ENCODE measurements at places on chromosomes 4 and X.

DNA sequence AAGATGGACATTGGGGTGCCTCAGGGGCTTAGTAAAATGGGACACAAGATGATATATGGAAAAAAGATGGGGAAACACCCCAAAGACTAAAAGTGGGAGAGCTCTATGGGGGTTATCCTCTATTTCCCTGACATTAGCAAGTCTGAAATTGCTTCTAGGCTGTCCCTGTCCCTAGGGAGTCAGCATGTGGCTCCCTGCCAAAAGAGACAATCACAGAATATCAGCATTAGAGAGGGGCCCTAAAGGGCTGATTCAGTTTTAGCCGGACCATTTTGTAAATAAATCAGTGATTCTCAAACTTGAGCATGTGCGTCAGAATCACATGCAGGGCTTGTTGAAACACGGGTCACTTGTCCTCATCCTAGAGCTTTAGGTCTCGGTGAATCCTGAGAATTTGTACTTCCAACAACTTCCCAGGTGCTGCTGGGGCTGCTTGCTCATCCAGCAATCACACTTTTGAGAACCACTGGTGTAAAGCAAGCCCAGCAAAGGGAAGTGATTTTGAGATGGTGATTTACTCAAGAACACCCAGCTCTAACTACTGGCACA lies 165.3 kb upstream of the DGKK start:
- peak; percentile 1 for DNase-seq

- peak; percentile 58 for DNase-seq
Observed at GRCh38 chrX:136086521-136086920, 60.8 kb upstream of the FHL1 start.

DNA sequence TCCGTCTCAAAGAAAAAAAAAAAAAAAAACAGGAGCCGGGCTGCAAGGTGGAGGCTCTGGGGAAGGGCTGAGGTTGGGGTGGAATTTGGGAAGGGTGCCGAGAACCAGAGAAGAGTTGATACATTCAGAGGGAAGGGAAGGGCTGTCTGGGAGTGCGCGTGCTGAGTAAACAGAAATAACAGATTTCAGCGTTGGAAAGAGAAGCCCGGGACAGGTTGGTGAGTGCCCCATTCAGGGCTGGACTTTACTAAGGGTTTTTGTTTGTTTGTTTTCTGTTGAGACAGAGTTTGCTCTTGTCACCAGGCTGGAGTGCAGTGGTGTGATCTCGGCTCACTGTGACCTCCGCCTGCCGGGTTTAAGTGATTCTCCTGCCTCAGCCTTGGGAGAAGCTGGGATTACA lies 1.7 kb upstream of the IL3RA start:
- no peak for DNase-seq

DNA sequence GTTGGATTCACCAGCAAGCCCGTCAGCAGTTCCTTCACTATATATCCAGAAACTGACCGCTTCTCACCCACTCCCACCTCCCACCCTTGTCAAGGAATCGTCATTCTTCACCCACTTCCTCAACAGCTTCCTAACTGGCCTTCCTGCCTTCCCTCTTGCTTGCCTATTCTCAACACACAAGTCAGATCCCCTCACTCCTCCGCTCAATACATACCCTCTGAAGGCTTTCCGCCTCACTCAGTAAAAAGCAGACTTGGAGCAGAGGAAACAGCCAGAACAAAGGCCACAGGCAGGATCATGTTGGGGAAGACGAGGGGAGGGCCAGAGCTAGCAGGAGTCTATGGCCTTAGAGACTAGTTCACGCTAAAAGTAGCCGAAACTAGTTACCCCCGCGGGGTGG lies 23.7 kb downstream of the RWDD4 start:
- no peak for DNase-seq

DNA sequence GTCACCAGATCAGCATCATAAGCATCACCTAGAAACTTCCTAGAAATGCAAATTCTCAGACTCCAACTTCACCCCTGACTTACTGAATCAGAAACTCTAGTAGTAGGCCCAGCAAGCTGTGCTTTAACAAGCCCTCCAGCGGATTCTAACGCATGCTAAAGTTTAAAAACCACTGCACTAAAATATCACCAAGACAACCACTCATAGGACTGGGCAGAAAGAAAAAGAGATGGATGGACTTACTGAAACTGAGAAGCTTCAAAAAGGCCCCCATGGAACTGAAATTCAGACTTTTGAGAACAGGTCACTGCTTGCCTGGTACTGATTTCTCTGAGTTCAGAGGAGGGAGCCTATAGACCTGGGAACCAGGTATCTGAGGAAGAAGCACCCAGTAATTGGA lies 40.1 kb downstream of the FAM241A start:
- DNase-seq = no peak

- DNase-seq = peak; percentile 84
Observed at GRCh38 chr4:147060151-147060931, 114.7 kb upstream of the TTC29 start.

GRCh38 chr4:122845760-122846159 lies 19.1 kb downstream of the FGF2 start:
- no peak for DNase-seq

DNA sequence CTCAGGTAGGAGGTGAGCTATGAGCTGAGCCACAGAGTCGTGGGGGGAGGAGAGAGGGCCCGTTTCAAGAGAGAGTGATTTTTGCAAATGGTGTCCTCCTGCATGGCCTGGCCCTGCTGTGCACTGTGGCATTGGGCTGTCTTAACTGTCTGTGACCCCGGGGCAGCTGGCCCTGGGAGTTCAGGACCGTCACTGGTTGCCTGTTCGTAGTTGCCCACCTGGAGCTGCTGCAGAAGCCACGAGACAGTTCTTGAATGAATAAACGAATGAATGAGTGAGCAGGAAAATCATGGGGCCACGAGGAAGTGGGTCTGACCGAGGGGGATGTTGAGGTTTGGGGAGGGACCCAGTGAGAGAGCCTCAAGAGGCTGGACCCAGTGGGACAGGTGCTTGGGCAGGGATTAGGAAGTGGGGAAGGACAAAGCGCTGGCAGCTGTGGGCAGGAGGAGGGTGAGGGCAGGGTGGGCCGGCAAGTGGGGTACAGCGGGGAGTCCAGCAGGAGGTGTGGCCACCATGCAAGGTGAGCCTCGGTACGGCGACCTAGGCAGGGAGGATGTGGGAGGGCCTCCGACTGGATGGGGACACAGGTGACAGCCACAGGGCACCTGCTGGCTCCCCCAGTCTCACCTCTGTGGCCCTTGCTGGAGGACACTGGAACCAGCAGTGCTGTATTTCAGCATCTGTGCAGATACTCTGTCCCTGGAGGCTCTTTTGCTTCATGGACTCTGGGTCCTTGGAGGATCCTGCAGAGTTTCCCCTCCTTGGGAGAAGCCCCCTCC lies 10.2 kb downstream of the RGS12 start:
- no peak for DNase-seq

- DNase-seq = no peak
Observed at GRCh38 chr4:150525321-150525868, 56.6 kb upstream of the MAB21L2 start.

DNA sequence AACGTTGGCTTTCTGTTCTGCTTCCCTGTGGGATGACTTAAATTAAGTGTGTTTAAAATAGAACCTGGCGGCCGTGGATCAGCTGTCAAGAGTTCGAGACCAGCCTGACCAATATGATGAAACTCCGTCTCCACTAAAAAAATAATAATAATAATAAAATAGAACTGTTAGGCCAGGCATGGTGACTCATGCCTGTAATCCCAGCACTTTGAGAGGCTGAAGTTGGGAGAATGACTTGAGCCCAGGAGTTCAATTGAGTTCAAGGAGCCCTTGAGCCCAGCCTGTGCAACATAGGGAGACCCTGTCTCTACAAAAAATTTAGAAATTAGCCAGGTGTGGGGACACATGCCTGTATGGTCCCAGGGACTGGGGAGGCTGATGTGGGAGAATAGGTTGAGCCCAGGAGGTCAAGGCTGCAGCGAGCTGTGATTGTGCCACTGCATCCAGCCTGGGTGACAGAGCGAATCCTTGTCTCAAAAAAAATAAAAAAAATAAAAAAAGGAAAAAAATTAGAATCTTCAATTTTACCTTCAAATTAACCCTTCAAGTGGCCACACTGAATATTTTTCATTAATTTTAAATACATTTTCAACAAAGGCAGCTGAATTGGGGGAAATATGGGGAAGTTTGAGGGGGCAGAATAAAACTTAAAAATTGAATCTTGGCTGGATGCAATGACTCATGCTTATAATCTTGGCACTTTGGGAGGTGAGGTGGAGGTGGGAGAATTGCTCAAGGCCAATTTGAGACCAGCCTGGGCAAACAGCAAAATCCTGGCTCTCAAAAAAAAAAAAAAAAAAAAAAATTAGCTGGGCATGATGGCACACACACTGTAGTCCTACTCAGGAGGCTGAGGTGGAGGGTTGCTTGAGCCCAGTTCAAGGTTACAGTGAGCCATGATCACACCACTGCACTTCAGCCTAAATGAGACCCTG lies 31.8 kb upstream of the HSD17B13 start:
- peak; percentile 37 for DNase-seq

GRCh38 chr4:83205760-83206159 lies 78.8 kb downstream of the COQ2 start:
- no peak for DNase-seq

DNA sequence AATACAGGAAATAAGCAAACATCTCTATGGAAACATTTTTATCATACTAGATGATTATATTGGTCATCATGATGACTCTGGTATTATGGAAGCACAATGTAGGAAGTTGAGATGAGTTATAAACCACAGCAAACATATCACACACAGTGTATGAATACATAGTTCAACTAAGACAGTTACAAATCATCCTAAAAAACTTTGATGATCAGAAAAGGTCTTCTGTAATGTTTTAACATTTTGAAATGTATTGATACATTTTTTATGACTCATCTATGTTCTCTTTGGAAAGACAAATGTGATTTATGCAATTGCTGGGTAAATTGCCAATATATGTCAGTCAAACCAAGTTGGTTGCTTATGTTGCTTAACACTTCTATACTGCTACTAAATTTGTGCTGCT lies 4.8 kb downstream of the CXCL3 start:
- DNase-seq = peak; percentile 54

- DNase-seq = peak; percentile 24
Observed at GRCh38 chr4:5798462-5798861, 87.5 kb downstream of the EVC start.

DNA sequence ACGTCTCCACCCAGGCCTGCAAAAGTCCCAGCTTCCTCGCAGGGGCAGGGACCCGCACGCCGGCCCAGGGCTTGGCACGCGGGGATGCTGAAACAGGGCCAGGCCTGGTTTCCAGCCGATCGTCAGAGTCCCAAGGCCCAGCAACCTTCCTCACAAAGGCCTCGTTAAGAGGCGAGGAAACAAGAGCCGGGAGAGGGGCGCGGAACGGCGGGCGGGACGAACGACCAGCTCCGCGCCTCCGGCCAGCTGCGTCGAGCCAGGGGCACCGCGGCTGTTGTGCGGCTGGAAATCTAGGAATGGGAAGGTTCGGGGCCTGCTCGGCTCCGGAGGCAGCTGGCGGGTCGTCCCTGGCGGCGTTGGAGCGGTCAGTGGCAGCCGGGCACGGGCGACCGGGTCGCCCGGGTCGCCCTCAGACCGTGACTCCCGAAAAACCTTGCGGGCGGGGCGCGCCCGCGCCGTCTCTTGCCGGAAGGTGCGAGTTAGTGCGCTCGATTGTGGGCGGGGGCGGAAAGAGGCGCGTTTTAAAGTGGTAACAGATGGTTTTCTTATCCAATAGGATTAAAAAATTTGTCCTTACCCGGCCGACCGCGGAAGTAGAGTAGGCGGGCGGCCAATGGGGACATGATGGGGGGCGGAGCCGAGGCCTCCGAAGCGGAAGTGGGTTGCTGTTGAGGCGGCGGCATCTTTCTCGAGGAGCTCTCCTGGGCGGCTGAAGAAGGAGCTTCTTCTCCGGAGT lies at the start of gene RNF4:
RNF4 (plus strand) TSS at position 651 of the 736 bp plus-strand sequence. CDS start 21,388 bp downstream, outside the sequence.
- DNase-seq = peak; percentile 98
